Mammary microvascular endothelial cell (primary cell): ENCODE measurements at places on chromosomes 16 and 17. TPM values are rescaled to one million over a fixed set of nuclear protein-coding genes. Genes with fewer than 3 reads are reported as not detected.

PRSS33 gene
- total RNA-seq, result not detected in 2 replicates

SDR42E1 gene
- 3.7 and 3.8 TPM in 2 replicates for total RNA-seq

CLEC18A gene
- total RNA-seq, result under 0.01 TPM in 1 of 2 replicates, not detected in the other

TBC1D3B gene
- 3.2 TPM in 1 of 2 replicates, not detected in the other for total RNA-seq

MYO19 gene
- total RNA-seq, result 34.0 and 44.1 TPM in 2 replicates

MYH1 gene
- not detected in 2 replicates for total RNA-seq

CCL16 gene
- not detected in 2 replicates for total RNA-seq

TTYH2 gene
- total RNA-seq, result 0.20 and 0.25 TPM in 2 replicates

TMEM238L gene
- total RNA-seq, result not detected in 2 replicates

BRIP1 gene
- total RNA-seq, result 7.3 and 7.6 TPM in 2 replicates

ASB16 gene
- 0.15 TPM in 1 of 2 replicates, not detected in the other for total RNA-seq

LONP2 gene
- 24.3 and 25.9 TPM in 2 replicates for total RNA-seq

KRTAP17-1 gene
- not detected in 2 replicates for total RNA-seq

ZG16B gene
- total RNA-seq, result 1.5 and 3.1 TPM in 2 replicates

CD79B gene
- total RNA-seq, result 2.9 and 4.5 TPM in 2 replicates

COPZ2 gene
- total RNA-seq, result 15.3 and 15.9 TPM in 2 replicates

ZSCAN10 gene
- not detected in 2 replicates for total RNA-seq

RSPRY1 gene
- total RNA-seq, result 29.7 and 30.0 TPM in 2 replicates

MRPS34 gene
- 150 and 160 TPM in 2 replicates for total RNA-seq

PHKG2 gene
- 20.7 and 28.4 TPM in 2 replicates for total RNA-seq

KCNG4 gene
- not detected in 2 replicates for total RNA-seq

PIRT gene
- total RNA-seq, result not detected in 2 replicates

GRAP gene
- 47.5 and 52.1 TPM in 2 replicates for total RNA-seq

NPIPA8 gene
- total RNA-seq, result 0.39 and 1.7 TPM in 2 replicates

NSF gene
- 25.0 and 31.0 TPM in 2 replicates for total RNA-seq

SLFN12L gene
- under 0.01 TPM in 1 of 2 replicates, not detected in the other for total RNA-seq

SBK1 gene
- 0.10 TPM in 1 of 2 replicates, not detected in the other for total RNA-seq

SULT1A4 gene
- 30.4 and 38.4 TPM in 2 replicates for total RNA-seq
